COR-L47 (cell line): ENCODE measurements at places on chromosomes 16 and 17.

DNA sequence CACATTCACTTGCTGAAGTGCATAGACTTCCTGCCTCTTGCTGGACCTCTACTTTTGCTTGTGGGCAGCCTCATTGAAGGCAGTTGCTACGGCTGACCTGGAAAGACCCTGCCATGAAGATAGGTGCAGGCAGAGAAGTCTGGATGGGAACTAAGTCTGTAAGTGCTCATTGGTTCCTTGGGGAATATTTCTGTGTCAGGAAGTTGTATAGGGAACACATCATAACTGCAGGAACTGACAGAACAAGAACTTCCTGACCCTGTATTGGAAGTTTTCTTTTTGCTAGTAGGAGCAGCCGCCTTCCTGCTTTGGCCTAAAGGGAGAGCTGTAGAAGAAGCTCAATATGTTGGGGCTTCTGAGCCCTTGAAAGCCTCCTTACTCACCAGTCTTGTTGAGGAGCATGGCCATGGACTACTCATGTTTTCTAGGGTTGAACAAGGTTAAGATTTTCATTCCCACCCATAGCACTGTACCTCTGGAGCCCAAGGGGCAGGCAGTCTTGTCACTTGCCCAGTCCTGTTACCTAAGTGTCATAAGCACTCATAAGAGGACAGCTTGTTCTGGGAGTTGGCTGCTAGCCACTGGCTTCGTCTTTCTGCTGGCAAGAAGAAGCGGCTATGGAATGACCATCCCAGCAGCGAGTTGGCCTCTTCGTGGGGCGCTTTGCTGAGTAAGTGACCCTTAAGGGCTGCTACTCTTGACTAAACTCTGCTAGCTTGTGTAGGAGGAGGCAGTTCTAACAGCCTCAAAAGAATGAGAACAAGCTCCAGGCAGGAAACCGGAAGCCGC is 7.2 kb downstream of the UBFD1 start:
- no peak for DNase-seq

DNA sequence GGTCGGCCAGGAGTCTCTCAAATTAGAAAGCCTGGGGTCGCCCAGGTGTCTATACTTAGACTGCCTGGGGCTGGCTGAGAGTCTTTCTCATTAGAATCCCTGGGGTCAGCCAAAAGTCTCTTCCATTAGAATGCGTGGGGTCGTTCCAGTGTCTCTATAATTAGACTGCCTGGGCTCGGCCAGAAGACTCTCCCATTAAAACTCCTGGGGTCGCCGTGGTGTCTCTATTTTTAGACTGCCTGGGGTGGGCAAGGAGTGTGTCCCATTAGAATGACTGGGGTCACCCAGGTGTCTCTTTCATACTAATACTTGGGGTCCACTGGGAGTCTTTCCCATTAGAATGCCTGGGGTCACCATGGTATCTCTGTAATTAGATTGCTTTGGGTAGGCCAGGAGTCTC is 2227.7 kb downstream of the TP53TG3F start:
- DNase-seq = no peak

GRCh38 chr17:77723071-77723908 is 235.2 kb upstream of the TNRC6C start:
- DNase-seq = no peak

DNA sequence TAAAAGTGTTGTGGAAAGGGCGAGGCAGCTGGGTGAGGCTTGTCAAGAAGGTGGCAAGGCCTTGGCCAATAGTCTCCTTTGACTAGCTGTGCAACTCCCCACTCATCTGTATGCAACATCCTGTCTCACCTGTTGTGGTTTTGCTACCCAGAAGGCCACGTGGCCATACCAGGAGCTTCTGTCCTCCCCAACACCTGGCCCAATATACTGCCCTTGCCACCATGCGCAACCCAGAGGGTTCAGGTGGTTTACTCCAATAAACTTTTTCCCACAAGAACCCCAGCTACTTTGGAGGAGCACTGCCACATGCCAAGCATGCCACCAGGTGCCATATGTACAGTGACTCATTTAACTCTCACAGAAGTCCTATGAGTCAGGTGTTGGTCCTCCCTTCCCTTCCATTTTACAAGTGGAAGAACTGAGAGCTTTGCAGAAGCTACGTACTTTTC is 10.2 kb downstream of the MYO19 start:
- no peak for DNase-seq

DNA sequence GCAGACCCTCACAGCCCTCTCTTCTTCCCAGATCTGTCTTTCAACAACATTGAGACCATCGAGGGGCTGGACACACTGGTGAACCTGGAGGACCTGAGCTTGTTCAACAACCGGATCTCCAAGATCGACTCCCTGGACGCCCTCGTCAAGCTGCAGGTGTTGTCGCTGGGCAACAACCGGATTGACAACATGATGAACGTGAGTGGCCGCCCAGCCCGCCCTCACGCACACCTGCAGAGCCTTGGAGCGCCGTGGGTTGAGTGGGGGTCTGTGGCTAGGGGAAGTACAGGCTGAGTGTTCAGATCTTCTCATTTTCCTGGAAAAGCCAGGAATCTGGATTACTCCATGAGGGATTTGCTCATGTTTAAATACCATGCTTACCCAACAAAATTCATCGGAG is 15.2 kb downstream of the DRC3 start:
- DNase-seq = no peak
